ENCODE measurements at places on chromosomes 3 and 15.

- DNase-seq: no peak
Measured at GRCh38 chr3:154301561-154301960, 22.7 kb downstream of the DHX36 start.

- no peak for DNase-seq
Measured at GRCh38 chr3:123286308-123287023, 84.7 kb downstream of the SEC22A start.

DNA sequence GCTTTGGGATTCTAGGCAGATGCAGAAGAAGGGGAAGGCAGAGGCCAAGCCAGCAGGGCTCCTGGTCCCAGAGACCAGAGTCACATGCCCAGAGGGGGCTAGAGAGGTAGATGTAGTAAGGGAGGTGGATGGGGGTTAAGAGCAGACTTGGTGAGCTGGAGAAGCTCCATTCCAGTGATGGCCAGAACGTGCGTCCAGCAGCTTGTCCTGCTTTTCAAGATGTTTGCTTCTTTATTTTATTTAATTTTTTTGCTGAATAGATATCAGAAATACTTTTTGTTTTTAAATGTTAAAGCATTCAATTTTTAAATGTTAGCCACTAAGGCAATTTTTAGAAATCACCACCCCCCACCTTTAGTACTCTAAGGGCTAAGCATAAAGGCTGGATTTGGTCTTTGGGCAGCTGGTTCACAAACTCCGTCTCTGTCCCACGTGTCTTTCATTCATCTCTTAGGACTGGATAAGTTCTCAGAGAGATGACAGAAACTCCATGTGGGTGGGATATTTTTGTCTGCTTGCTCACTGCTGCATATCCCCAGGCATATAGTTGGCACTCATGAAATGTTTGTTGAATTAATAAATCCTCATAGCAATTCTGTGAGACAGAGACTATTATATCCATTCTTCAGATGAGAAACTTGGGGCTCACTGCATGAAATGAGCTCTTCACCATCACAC lies 6.7 kb downstream of the COLQ start:
- no peak for DNase-seq

- no peak for DNase-seq
Measured at GRCh38 chr3:131299836-131300235, 81.7 kb upstream of the NUDT16 start.

All from NCI-H1105 (cell line).